ENCODE measurements at places on chromosomes 5 and 9.

DNA sequence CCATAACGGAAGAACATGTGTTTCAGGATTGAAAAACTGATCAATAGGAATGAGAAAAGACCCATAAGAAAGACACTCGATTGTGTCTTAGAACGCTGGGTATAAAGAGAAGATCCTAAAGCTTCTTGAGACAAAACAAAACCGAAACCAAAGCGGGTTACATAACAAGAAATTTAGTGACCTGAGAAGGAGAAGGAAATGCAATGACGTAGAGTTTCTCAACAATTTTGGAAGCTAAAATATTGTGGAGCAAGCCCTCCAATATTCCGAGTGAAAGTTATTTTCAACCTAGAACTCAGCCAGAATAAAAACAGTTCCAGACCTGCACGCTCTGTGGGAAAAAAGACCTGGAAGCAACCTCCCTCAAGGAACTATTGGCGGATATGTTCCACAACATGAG is 81.9 kb upstream of the FREM1 start:
- DNase-seq, result no peak

DNA sequence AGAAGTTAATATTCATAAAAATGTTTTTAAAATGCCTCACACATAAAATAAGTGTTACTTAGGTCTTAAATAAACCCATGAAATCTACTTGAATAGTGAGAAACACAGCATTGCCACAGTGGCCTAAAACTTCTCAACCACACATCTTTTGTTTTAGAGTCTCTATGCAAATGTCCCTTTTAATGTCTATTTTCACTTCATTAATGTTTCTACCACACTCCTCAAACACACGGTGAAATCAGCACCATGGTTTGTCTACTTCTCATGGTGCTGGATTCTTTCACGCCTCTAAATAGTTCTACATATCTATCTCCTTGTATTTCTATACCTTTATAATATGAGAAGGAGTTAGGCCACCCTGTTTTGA is 111.2 kb downstream of the EDIL3 start:
- no peak for DNase-seq

DNA sequence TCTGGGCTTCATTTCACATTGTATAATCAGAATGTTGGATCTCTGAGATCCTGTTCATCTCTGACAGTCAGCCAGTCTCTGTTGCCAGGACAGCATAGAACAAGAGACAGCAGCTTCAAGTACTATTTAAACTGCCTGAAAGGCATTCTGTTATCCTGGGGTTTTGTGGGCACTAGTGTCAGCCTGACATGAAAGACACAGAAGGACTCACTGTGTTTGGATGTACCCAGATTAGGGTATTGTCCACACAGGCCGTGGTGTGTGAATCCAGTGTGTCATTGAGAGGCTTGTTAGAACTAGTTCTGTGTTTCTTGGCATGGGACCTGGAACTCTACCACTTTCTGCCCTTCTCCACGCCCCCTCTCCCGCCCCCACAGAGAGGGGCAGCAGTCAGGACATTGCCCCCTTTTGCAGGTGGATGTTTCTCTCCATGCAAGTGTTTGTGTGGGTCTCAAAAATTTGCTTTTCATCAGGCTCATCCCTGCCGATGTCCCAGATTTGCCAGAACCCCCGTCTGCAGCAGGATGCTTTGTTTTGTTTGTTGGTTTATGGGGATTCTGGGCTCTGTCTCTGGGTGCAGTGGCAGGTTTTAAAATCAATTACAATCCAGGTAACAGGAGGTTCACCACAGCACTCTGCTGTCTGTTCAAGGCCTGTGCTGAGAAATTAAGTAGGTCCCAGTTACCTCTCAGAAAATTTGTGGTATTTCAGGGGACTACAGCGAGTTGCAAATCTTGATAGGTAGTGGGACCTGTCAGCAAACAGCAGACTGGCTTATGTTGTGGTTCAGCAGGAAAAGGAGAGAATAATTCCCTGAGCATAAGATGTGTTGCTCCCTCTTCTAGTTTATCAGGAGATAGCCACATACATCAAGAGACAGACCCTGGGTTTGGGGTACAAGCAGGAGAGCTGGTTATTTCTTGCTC is 144.6 kb downstream of the DOCK2 start:
- DNase-seq, result no peak

GRCh38 chr9:107281184-107281583 is 1.9 kb upstream of the RAD23B start:
- no peak for DNase-seq

DNA sequence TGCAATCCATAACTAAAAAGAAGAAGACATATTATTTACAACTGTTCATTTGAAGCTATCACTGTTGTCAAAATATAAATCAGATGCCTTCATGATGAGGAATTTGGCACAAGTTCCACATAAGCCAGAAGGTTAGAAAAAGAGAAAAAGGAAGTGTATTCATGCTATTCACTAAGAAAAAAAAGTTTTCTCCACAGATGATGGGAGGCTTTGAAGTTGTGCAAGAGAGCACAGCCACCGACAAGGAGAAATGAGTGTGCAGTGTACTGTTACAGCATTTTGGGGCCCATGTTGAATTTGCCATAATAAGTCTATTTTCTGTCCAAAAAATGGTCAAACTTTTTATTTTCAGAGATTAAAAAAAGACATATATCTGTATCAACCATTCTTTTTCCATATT is 32.9 kb upstream of the IFNK start:
- no peak for DNase-seq

- no peak for DNase-seq
Measured at GRCh38 chr9:129624168-129624759, 1.7 kb upstream of the NTMT1 start.

DNA sequence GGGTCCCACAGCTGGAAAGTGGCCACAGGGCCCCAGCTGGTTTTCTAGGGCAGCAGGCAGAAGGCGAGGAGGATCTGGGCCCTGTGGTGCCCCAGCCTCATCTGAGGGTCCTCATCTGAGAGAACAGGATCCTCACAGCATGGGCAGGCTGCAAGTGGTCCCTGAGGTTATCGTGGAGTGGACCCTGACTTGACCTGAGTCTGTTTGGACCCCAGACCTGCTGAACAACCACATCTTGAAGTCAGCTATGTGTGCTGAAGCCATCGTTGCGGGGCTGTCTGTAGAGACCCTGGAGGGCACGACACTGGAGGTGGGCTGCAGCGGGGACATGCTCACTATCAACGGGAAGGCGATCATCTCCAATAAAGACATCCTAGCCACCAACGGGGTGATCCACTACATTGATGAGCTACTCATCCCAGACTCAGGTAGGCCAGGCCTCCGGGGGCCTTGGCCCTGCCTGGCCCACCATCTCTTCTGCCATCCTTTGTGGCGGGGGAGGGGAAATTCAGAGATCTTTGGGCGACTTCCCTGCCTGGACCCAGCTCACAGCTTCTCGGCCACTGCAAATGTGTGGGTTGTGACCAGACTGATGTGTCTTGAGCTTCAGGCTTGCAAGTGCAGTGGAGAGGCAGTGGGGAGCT is 24.0 kb downstream of the TGFBI start:
- no peak for DNase-seq

GRCh38 chr5:59500014-59500413 is 393.5 kb downstream of the PDE4D start:
- no peak for DNase-seq

- DNase-seq, result no peak
Measured at GRCh38 chr9:93963969-93964368, 8.8 kb upstream of the BARX1 start.
